Stimulated activated CD4-positive, alpha-beta T cell treated with anti-CD3 and anti-CD28 coated beads, Interleukin-1b, Interleukin-23, amount 100 ng/mL, for 1 hour (primary cell): ENCODE measurements at places on chromosomes 16 and 17.

- DNase-seq: no peak
Observed at GRCh38 chr17:78040440-78041385, 82.2 kb downstream of the TNRC6C start.

DNA sequence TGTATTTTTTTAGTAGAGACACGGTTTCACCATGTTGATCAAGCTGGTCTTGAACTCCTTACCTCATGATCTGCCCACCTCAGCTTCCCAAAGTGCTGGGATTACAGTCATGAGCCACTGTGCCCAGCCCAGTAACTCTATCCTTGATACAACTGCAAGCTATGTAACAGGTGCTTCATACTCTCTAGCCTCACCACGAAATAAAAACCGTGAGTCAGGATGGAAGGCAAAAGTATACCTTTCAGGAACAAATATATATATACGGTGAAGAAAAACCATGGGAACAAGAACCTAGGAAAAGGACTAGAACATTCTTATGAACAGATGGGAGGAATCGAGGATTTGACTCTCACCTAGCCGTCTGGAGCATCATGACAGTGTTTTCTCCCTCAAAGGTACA lies 9.6 kb upstream of the FBF1 start:
- no peak for DNase-seq

GRCh38 chr17:37118366-37119137 lies 169.8 kb downstream of the AATF start:
- no peak for DNase-seq

DNA sequence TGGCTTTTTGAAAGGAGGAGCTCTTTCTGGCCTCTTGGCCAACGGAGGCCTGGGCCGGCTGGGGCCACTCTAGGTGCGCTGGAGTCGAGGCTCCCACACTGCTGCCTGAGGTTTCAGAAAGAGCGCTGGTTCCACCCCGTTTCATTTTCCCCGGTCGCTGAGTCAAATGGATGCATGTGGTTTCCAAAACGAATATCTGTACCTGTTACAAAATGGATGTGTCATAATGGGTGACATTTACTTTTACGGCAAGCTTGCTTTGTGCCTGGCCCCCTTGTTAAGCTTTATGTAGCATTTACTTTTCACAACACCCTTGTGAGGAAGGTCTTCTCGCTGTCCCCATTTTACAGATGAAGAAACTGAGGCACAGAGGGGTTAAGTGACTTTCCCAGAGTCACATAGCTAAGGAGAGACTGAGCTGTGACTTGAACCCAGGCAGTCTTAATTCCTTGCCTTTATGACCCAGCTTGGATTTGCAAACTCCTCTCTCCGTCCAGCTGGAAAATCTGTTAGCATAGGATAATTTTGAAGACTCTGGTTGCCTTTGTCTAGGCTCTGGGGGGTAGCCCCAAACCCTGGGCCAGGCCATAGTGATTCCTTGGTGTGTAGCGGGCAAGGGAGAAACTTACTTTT lies 10.6 kb downstream of the KSR1 start:
- DNase-seq: no peak

- DNase-seq: no peak
Observed at GRCh38 chr16:89361751-89362539, 128.4 kb downstream of the ANKRD11 start.

DNA sequence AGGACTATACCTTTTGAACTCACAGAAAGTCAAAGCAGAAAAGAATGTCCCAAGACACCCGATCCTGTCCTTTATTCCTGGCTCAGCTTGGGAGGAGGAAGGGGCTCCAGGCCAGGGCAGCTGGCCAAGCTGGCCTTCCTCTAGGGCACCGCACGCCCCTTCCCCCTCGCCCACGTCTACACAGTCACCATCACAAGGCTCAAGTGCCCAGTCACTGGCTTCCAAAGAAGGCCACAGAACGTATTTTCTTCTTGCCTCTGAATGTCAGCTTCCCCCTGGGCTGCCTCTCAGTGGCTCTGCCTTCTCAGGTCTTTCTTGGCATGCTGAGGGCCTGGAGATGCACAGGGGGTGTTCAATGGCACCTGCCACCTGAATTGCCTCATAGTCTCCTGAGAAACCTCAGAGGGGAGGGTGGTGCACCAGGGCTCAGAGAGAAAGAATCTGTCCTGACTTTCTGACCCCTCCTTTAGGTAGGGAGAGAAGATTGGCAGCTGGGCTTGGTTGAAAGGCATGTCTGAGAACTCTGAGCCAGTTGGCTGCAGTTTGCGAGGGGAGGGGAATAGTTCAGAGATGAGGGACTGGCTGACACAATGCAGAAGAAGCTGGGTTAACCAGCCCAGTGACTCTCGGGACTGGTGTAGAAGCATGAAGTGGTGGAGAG lies 2.1 kb downstream of the DHRS11 start:
- DNase-seq: no peak

DNA sequence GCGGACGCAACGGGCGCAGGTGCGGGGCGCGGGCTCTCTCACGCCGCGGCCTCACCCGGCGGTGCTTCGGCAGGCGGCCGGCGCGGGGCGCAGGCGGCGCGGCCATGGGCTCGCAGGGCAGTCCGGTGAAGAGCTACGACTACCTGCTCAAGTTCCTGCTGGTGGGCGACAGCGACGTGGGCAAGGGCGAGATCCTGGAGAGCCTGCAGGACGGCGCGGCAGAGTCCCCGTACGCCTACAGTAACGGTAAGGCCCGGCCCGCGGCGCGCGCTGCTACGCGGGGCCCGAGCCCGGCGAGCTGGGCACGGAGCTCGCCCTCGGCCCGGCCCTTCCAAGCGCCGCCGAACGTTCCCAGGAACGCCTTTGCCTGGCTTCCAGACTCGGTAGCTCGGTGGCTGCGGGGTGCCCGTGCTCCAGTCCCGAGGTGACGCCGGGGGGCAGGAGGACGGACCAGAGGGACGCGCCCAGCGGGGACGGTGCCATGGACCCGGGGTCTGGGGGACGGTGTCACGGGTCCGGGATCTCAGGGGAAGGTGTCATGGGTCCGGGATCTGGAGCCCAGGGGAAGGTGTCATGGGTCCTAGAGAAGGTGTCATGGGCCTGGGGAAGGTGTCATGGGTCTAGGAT lies 435 bp downstream of the RAB40C start:
- no peak for DNase-seq

DNA sequence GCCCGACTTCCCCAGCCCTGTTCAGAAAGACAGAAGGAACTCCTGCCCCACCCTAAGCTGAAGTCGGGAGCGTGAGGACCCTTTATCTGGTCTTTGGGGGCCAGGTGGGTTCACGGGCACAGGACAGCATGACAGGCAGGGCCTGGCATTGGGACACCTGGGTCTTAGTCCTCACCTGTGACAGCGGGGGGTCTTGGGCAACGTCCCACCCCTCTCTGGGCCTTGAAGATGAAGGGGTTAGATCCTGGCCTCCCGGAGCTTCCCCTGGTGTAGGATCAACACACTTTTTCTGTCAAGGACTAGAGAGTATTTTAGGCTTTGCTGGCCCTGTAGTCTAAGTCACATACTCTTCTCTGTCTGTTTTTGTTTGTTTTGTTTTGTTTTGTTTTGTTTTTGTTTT lies 65.1 kb downstream of the JPH3 start:
- no peak for DNase-seq
